Stimulated activated CD4-positive, alpha-beta T cell treated with anti-CD3 and anti-CD28 coated beads, Interleukin-1b, Interleukin-23, amount 100 ng/mL, for 24 hours (primary cell): ENCODE measurements at places on chromosomes 3 and 15.

GRCh38 chr3:111541911-111542483 lies at the start of gene CD96:
TSS of gene CD96 (plus strand) at chr3:111542197. CDS start at chr3:111542249, 52 bp downstream.
- DNase-seq = peak; percentile 50

GRCh38 chr3:129758785-129759320 lies 134.7 kb downstream of the TMCC1 start:
- DNase-seq = no peak

- DNase-seq = no peak
These were observed at the start of gene FGF12 for GRCh38 chr3:192727032-192727847. TSS of gene FGF12 (minus strand) at chr3:192727541.

- no peak for DNase-seq
These were observed 88.4 kb upstream of the TNFAIP8L3 start for GRCh38 chr15:51183076-51183475.

GRCh38 chr15:26901041-26901440 lies 34.2 kb downstream of the GABRA5 start:
- no peak for DNase-seq

DNA sequence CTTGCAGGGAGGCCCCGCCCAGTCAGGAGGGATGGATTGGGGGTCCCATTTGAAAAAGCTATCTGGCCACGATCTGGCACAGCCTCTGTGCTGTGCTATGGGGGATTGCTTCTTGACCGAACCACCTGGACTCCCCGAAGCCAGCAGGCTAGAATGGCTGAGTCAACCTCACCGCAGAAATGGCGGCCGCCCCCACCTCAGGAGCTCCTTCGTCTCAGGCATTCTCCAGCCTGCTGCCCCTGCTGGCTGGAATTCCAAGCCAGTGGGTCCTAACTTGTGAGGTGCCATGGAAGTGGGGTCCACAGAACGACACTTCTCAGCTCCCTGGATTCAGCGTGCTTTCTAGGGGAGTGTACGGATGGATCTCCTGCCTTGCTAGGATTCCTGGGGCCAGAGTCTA lies 180.5 kb upstream of the TRIM42 start:
- DNase-seq = no peak

DNA sequence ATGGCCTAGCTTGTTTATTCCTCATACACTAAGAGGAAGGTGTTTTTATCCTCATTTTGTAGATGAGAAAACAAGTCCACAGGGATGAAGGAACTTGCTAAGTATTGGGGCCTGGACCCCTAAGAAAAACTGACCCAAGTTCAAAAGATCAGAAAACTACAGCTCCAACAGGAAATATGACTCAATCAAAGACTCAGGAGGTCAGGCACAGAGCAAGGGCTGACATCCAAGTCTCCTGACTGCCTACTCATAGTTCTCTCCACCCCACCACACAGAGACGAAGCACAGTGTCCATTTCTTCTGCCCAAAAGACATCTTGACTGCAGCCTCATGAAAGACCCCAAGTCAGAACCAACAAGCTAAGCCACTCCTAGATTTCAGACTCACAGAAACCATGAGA lies 26.9 kb upstream of the TPM1 start:
- DNase-seq = no peak

GRCh38 chr3:128623762-128624176 lies 26.8 kb downstream of the RPN1 start:
- no peak for DNase-seq
